Small intestine (tissue), 16 donors: ENCODE measurements at places on chromosomes 5 and 9. TPM values are rescaled to one million over a fixed set of nuclear protein-coding genes. Genes with fewer than 3 reads are reported as not detected.

FST gene
- 2.1 TPM for polyA plus RNA-seq

GRCh38 chr9:76571743-76572146, 112.8 kb downstream of the GCNT1 start:
- H3K4me3 ChIP-seq, result peak overlapping the region; percentile 27
- peak overlapping the region; percentile 24 for H3K27ac ChIP-seq
- no peaks in the 10 kb centered on the region for H3K27me3 ChIP-seq

CEP72 gene
- polyA plus RNA-seq, result 9.6 TPM

DNA sequence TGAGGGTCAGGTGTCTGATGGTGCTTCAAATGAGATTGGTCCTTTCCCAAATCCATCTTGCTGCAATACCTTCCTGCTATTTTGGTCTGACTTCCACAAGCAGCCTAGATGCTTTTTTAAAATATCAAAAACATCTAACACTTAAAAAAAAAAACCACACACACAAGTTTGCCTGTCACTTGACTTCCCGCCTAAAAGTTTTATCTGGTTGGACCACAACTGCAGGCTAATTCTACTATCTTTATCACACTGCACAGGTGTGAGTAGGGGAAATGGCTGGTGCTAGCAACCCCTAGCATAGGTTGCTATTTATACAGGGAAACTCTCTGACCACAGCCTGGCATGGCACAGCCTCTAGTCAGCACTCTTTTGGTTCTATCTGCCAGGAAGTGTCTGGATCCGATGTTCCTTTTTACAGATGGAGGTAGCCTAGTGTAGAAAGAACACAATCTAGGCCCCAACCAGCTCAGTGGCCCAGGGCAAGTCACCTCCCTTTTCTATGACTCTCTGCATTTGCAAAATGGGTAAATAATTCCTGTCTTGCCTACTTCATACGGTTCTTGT, at the start of gene HEMGN:
HEMGN (minus strand) TSS at position 92 of the 564 bp plus-strand sequence; CDS start at position 56, 36 bp downstream.
- H3K4me3 ChIP-seq, result no peak within 1 kb of the TSS
- peak within 1 kb of the TSS; percentile 35 for H3K27ac ChIP-seq
- no peaks in the 10 kb centered on the region for H3K4me1 ChIP-seq
- no peaks in the 10 kb centered on the region for H3K36me3 ChIP-seq
- DNase-seq, result peak; percentile 17

TEK gene
- 8.6 TPM for polyA plus RNA-seq

- peak; percentile 14 for DNase-seq
- no peaks in the 10 kb centered on the region for H3K4me1 ChIP-seq
- H3K36me3 ChIP-seq, result peaks cover 37% of the 10 kb centered on the region
- H3K27ac ChIP-seq, result no peak overlapping the region
These were observed 27.8 kb downstream of the CSF1R start for GRCh38 chr5:150058480-150059126.
